Fibroblast of the aortic adventitia (primary cell): ENCODE measurements at places on chromosomes 11 and 22. TPM values are rescaled to one million over a fixed set of nuclear protein-coding genes. Genes with fewer than 3 reads are reported as not detected.

CNTN5 gene
- total RNA-seq = 0.90 TPM in 1 of 2 replicates, not detected in the other

SF3A1 gene
- 40.8 and 43.7 TPM in 2 replicates for total RNA-seq

SLN gene
- total RNA-seq = not detected in 2 replicates

BATF2 gene
- total RNA-seq = 0.25 and 0.45 TPM in 2 replicates

MS4A15 gene
- total RNA-seq = not detected in 2 replicates

FAM83F gene
- not detected in 2 replicates for total RNA-seq

VSTM5 gene
- total RNA-seq = 0.18 and 0.25 TPM in 2 replicates

SLC17A6 gene
- not detected in 2 replicates for total RNA-seq

KRTAP5-7 gene
- total RNA-seq = 0.09 and 0.33 TPM in 2 replicates

IGSF9B gene
- total RNA-seq = 1.7 and 3.2 TPM in 2 replicates

DNA sequence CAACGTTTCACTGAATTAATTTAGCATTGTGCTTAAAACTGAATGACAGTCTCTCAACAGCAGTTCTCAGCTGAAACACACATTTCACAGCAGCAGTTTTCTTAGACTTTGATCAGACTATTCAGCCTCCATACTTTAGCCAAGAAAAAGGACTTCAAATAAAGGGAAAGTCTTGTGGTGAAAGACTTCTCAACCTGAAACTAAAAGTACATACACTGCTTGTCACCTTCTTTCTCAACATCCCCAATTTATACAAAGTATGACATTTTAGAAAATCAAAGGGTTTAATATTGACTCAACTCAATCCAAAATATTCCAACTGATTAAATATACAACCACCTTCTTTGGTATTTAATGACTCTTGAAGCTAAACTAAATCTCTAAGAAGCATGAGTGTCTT is 419.0 kb downstream of the LRRC4C start:
- DNase-seq = no peak

DNA sequence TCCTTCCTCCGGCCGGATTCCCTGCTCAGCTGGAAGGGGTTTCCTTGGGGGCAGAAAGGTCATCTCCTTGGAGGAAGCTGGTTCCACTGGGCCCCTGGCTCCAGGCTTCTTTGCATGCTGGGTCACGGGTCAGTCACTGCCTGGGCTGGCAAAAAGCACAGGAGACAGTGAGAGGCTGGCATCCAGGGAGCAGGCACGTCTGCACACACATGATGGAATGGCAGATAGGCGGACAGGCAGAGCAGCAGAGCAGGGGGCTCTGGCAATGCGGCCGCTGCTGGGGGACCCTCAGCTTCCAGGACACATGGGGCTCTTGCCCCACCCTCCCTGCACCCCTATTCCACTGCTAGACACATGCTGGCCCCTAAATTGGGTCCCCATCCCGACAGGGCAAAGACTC is 40.4 kb downstream of the C11orf58 start:
- DNase-seq = no peak

DNA sequence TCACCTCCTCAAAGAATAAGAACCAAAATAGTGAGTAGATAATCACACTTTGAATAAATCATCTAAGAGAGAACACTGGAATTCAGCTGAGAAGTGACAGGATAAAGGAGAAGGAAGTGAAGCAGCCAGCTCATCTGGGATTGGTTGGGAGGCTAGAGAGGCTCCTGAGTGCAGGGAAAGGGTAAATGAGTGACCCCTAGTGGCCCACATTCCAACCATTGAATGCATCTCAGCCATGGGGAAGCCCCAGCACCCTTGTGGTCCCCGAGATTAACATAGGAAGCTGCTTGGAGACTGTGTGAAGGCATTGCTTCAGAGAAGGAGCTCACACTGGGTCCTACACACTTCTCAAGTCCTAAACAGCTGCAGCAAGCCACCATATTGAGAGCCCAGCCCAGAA is 82.3 kb downstream of the JRKL start:
- DNase-seq = no peak

GRCh38 chr22:44622147-44622427 is 79.9 kb upstream of the PRR5 start:
- DNase-seq = no peak

DNA sequence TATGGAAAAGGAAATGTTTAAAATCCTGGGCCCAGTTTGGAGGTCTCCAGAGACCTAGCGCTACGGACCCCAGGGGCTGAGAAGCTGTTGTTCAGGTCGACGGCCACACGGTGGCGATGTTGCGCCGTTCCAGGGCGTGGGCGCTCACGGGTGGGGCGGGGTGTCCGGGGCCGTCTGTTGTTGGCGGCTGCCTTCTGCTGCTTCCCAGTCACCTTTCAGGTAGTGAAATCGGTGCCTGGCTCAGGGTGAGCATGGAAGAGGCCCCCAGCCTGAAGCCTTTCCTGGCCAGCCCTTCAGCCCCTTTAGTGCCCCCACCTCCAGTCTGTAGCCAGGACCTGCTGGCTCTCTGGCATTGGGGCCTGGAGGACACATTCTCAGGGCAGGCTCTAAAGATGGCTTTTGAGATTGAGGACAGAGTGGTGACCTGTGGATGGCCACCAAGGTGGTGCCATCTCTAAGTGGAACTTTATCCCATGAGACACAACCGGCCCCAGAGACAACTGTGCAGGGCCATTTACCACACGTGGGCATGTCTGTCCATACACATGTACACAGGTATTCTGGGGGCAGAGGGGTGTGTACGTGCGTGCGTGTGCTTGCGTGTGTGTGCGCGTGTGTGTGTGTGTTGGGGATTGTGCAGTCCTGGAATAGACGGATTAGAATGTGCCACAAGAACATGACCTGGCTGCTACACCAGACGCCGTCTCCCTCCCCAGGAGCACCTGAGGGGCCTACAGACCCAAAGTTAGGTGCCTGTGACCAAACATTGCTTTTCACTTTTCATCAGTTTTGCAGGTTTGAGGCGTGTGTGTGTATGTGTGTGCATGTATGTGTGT is 53.8 kb downstream of the ST14 start:
- peak; percentile 26 for DNase-seq

GRCh38 chr11:29352273-29352795 is 664.5 kb downstream of the KCNA4 start:
- DNase-seq = no peak

- no peak for DNase-seq
Measured at GRCh38 chr11:93542811-93543229, 371 bp downstream of the SMCO4 start.

DNA sequence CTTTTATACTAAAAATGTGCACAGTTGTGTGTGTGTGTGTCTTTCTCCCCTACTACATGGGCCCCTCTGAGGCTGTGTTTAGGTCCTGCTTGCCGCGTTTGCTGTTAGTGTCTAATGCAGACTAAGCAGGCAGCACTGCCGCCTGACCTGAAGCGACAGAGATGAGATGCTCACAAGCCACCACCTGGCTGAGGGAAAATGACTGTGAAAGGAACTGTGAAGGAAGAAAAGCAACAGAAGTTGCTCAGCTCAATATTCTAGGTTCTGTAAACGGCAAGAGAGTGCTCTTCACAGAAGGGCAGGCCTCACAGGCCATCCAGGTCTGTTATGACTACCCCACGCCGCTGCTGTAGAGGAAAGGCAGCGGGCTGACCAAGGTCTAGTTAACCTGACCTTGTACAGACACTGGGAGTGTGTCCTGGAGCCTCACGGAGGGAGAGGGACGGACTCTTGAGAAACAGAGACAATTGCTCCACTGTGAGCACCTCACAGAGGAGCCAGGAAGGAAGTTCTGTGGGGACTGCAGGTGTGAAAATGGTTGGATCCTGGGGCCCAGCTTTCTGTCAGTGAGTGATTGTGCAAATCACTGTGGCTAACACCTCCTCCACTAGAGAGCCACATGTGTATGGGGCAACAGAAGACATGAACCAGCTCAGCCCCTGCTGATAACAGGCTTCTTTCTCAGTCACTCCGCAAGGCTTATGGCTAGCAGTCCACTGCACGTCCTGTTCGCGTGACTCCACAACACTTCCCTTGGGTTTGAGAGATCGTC is 31.3 kb upstream of the YPEL1 start:
- DNase-seq = no peak

DNA sequence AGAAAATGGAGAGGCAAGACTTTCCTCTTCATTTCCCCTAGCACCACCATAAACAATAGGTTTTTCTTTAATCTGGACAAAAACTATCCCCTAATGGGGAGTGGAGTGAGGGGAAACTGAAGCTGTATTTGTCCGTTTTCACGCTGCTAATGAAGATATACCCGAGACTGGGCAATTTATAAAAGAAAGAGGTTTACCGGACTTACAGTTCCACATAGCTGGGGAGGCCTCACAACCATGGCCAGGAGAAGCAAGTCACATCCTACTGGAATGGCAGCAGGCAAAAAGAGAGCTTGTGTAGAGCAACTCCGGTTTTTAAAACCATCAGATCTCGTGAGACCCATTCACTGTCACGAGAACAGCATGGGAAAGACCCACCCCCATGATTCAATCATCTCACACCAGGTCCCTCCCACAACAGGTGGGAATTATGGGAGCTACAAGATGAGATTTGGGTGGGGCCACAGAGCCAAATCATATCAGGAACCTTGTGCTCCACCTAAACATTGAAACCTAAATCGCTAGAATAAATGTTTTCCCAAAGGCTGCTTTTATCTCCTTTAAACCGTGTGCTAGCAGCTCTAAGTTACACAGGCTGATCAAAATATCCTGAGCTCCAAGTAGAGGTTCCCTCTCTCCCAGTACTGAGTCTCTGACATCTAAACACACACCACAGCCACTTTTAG is 4.3 kb downstream of the UBQLN3 start:
- DNase-seq = no peak

DNA sequence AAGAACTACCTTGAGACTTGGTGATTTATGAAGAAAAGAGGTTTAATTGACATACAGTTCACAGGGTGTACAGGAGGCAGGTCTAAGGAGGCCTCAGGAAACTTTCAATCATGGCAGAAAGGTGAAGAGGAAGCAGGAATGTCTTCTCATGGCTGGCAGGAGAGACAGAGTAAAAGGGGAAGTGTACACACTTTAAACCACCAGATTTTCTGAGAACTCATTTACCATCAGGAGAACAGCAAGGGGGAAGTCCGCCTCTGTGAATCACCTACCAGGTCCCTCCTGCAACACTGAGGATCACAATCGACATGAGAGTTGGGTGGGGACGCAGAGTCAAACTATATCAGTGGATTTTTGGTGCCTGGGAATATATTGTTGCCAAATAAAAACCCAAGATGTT is 40.3 kb upstream of the OR5D13 start:
- DNase-seq = no peak

DNA sequence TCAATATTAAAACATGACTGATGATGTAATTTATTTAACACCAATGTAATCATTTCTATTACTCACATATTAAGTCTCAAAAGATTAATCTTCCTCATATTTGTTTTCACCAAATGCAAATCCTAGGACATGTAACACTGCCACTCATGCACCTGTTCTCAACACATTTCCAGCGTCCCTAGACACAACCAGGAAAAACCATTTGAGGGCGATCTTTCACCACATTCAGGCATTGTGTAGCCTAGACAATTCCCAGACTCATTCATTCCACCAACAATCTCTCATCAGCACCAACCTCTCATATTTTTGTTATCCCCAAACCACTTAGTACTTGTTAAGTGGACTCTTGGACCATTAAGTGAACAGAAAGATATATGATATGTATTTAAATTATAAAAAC is 66.1 kb downstream of the SLC36A4 start:
- DNase-seq = no peak

DNA sequence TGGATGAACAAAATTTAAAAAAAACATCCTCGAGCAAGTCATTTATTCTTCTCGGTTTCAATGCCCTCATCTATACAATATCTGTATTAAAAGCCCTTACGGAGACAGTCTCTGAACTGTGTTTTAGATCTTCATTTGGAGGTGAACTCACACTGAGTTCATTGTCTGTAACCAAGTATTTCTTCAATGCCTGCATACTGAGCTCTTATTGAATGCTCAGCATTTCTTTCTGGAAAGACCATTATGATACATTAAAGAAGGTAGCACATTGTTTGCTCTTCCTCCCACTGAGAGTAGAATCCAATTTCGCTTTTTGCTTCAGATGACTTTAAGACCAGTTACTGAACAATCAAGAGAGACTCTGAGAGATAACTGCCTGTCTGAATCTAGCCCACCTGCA is 1.7 kb upstream of the ANO3 start:
- no peak for DNase-seq

DNA sequence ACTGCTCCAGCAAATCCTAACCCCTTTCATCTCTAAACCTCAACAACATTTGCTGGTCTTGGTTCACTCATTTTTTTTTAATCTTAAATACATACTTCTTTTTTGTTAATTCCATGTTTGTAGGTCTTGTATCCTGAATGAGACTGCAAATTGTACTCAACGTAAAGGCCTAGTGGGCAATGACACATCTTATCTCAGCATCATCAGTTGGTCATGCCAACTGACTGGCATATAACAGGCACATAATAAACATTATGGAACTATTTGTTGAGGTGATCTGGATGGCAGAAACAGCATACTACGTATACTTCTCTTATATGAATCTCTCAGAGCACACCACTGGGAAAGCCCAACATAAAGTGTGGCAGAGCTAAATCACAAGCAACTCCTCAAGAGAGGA is 116.7 kb downstream of the RBFOX2 start:
- DNase-seq = no peak

GRCh38 chr22:43554694-43555365 is 143.0 kb downstream of the MPPED1 start:
- DNase-seq = no peak

DNA sequence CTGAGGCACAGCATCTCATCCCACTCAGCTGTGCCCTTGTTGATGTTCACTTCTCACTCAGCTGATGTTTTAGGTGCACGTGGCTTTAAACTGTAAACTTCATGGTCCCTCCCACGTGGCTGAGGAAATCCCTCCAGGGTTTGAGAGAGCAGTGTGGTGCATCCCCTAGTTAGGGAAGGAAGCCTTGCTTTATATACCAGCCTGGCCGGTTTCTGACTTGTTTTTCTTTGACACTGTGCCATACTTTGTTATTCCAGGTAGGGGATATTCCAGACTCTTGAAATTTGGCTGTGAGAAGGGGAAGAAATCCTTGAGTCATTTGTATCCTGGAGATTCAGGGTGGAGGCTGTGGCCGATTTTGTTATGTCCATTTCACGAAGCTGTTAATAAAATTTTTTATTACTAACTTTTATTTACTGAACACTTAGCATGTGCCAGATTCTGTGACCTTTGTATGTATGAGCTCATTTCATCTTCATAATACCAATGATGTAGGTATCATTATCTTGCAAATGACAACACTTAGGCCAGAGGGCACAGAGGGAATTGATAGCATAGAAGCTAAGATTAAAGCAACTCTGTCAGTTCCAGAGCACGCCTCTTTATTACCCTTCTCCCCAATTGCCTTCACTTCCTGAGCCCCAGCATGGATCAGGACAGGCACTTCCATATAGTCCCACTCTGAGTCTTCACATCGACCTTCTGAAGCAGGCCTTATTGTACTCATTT is 116.6 kb downstream of the NAV2 start:
- no peak for DNase-seq

- peak; percentile 52 for DNase-seq
Measured at GRCh38 chr22:27405672-27406388, 395.7 kb downstream of the MN1 start.

- DNase-seq = no peak
Measured at GRCh38 chr11:126862664-126863243, 137.8 kb downstream of the KIRREL3 start.

GRCh38 chr11:2776351-2777061 is 76.7 kb upstream of the KCNQ1OT1 start:
- no peak for DNase-seq
